ENCODE measurements at places on chromosomes 6 and 20.

DNA sequence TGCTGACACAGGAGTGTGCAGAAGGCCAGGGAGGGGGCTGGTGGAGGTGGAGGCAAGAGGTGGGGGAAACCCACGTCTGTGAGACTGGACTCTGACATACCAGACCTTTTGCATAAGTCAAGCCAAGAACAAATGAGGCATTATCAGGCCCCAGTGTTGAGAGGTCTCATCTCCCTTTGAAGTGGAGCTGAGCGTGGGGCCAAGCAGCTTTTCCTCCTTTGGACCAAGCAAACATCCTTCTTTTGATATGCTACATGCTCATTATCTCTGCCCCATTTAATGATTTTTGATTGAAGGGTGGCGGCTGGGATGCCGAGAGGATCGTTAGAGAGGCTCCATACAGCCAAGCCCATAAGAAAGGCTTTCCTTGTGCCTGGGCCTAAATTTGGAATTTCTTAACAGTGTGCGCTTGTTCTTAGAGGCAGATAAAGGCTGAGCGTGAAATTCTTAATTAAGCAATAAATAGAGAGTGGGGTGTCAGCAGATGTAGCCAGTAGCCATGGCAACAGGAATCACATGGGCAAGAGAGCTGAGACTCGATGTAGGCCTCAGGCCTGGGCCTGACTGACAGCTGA, 244.5 kb downstream of the PKHD1 start:
- DNase-seq: no peak

DNA sequence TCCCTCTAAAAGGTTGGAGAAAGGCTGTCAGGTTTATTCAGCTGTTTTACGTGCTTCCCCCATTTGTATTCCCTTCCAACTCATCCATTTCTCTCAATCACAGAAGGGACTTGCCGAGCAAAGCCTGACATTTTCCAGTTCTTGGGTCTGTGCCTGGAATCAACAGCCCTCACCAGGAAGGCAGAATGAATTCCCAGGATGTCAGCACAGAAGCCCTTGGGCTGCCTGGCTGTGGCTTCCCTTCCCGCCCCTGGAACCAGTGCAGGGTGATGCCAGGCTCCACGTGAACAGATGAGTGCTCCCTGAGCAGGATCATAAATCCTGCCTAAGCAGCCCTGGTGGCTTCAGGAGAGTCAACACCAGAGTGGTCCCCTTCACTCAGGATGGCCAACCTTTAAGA, 86.1 kb upstream of the CD83 start:
- DNase-seq: peak; percentile 22

- no peak for DNase-seq
These were observed 140.6 kb downstream of the PXDC1 start for GRCh38 chr6:3610921-3611320.

DNA sequence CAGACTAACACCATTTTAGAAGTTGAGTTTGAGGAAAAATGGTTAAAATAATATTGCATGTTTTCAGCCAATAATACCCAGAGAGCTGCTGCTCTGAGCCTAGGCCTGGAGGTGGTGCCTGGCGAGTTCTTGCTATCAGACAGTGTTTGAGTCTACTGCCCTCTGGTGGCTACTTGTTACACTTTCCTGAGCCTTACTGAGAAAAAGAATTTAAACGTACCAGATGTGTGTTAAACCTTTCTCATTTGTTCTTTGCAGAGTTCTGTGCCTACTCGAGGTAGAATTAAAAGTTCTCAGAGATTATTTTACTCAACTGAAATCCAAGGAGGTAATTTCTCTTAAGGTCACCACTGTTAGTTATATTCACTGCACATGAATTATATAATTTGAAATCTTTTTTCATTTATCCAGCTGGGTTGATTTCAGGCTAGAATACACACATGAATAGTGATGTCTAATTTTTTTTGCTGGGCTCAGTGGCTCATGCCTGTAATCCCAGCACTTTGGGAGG, 38.2 kb downstream of the SHLD1 start:
- DNase-seq: peak; percentile 79

DNA sequence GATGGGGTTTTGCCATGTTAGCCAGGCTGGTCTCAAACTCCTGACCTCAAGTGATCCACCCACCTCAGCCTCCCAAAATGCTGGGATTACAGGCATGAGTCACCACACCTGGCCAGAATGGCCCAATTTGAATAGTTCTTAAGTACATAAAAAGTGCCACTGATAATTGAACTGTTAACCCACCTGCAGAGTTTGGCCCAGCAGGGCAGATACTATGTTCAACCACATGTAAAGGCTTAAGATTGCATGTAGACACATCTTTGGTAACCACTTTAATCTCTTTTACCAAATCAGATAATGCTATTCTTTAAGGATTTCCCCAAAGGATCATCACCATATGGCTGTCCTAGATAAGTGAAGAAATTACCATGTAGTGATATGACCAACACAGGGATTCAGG, 21.3 kb upstream of the SGK1 start:
- no peak for DNase-seq

GRCh38 chr20:9100691-9101090, 31.8 kb downstream of the PLCB4 start:
- DNase-seq: no peak

DNA sequence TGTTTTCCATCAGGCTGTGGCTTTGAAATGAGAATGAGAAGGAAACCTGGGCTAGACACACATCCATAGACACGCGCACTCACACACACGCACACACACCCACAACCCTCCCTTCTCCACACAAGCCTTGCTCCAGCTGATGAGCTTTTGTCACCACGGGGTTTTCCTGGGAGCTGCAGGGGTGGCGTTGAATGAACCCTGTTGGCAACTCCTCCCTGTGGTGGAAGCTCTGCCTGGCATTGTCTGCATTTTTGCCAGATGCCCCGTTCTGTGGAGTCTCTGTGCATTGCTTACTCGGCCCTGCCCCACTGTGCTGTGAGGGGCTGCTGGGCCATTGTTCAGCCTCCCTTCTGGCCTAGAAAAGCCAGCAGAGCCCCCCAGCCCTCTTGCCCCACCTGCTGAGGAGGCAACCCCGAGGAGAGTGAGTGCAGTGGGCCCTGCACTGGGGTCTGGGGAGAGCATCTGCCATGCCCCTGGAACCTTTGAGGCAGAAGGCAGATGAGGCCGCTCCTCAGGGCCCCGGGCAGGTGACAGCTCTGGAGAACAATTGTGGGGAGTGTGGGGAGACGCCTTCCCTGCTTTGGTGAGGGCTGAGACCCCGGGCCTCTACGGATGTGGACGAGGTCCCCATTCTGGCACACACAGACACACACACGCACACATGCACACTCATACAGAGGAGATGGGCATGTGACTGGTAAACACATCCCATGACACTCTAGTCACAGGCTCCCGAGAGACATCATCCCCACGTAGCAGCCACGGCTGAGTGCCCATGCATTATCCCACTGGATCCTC, 9.9 kb downstream of the ADIG start:
- peak; percentile 2 for DNase-seq

- DNase-seq: no peak
These were observed 163.2 kb downstream of the DTNBP1 start for GRCh38 chr6:15499591-15499990.

DNA sequence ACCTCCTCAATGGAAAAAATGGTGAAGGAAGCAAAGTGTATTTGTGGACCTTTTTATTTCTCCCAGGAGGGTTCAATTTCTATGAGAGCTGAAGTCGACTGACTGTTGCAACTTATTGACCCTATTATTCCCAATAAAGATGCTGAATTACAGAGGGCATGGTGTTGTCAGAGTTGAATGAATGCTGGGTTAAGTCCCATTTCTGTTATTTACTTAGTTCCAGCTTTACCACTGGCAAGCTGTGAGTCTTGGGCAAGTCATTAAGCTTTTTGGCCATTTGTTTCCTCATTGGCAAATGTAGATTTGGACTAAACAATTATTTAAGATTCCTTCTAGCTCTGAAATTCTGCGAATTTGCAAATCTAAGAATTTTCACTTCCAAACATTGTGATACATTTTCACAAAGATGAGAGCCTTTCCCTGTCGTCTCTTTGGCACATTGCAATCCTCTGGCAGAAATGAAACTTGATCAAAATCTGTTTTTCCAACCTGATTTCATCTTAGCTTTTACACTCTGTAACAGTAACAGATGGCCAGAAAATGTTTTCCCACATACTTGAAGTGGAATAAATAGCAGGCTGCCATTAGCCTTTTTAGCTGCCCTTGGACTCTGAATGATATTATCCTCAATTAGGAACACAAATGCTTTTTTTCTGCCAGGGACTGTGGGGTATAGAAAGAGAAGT, 21.3 kb downstream of the BLTP3A start:
- no peak for DNase-seq

DNA sequence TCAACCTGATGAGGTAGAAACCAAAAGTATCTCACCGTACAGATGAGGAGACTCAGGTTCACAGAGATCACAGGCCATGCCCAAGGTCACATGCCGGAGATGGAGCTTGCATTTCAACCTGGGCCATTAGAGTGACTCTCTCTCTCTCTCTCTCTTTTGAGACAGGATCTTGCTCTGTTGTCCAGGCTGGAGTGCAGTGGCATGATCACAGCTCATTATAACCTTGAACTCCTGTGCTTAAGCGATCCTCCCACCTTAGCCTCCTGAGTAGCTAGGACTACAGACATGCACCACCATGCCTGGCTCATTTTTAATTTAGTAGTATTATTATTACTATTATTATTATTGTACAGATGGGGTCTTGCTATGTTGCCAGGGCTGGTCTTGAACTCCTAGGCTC, 2.8 kb upstream of the CSNK2A1 start:
- DNase-seq: no peak

GRCh38 chr20:37757550-37757949, 63.7 kb downstream of the CTNNBL1 start:
- DNase-seq: no peak

DNA sequence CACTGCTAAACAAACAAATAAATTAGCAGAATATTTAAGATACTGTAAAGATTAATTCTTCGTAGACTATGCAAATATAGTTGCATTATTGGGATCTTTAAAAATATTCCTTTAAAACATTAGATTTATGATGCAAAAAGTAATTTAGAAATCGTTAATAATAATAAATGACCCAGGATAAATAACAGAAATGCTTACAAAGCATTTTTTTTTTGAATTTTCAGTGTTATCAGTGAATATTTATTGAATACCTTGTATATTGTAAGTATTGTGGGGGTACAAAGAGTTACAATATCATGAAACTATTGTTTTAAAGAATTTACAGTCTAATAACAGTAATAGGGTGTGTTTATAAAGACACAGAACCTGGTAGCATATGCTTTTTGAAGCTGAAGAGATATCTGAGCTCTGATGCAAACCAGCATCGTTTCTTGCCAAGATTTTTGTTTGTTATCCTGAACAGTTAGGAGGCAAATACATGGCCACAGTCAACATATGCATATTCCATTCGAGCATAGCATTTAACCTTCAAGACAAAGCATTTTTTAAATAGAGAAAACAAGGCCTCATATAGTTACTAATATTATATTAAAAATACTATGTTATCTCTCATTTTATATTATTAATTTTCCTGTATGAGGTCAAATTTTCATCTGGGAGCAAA, 487.2 kb downstream of the PHF3 start:
- DNase-seq: no peak

- DNase-seq: no peak
These were observed 246.8 kb downstream of the ARID1B start for GRCh38 chr6:157023958-157024357.

DNA sequence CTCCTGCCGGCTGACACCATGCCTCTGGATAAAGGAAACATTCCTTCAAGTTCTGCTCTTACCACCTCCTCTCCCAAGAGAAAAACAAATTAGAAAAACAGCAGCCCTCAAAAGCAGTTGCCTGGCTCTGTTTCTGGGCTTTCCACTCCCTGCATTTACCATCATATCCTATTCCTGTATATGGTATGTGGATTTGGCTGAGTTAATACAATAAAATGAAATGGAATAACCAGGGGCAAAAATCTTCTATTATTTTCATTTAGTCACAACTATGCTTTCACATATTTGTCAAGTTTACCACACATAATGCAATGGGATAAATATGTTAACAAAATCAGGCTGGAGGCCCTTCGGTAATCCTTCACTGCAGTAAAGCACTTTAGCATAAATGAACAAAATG, 34.3 kb downstream of the COL12A1 start:
- peak; percentile 81 for DNase-seq

- DNase-seq: no peak
These were observed 125.0 kb upstream of the RPS6KA2 start for GRCh38 chr6:166752097-166752496.

DNA sequence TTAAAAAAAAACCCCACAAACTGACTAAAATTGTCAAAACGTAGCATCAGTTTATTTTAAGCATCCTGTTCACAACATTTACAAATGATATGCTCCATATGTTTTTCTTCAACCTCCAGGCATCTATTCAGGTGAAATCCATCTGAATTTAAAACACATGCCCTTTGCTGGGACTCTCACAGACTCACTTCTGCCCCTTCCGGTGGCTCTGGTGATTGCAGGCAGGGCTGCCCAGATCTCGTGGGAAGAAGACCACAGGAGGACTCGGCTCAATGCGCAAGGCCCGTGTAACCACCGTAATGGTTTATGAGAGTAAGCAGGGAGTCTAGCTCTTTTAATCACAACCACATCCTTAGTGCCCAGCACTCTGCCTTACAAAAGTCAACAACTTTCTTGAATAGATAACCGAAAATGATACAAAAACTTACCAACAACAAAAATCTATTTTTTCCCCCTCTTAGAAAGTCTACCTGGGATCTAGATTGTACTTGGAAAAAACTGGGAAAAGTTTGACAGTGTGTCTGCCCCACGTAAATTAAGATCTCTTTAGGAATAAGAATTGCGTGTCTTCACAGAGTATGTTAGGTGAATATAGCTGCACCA, 139.1 kb downstream of the KIF16B start:
- DNase-seq: peak; percentile 32

DNA sequence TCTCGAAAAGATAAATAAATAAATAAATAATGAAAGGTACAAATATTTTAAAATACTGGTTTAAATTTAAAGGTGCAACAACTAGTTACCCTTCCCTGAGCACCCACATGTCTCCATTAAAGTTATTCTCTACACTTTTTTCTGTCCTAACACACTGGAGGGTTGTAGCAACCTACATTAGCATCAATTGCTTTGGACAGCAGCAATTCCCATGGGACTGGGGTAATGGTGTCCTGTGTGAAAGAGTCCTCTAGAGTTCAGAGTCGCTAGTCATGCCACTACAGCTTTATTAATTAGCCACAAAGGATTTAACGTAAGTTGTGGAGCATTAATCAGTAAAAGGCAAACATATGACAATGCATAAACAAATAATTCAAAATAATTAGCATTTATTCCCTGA, 14.1 kb upstream of the CD24 start:
- no peak for DNase-seq

GRCh38 chr6:33183071-33183683, 9.1 kb downstream of the COL11A2 start:
- no peak for DNase-seq

GRCh38 chr6:76706631-76707030, 634.2 kb upstream of the IMPG1 start:
- DNase-seq: no peak

Measured in fibroblast of skin of back (primary cell).